ENCODE measurements at places on chromosomes 7 and 10.

GRCh38 chr10:72048450-72049124 is 39.8 kb downstream of the SPOCK2 start:
- peak; percentile 85 for DNase-seq

DNA sequence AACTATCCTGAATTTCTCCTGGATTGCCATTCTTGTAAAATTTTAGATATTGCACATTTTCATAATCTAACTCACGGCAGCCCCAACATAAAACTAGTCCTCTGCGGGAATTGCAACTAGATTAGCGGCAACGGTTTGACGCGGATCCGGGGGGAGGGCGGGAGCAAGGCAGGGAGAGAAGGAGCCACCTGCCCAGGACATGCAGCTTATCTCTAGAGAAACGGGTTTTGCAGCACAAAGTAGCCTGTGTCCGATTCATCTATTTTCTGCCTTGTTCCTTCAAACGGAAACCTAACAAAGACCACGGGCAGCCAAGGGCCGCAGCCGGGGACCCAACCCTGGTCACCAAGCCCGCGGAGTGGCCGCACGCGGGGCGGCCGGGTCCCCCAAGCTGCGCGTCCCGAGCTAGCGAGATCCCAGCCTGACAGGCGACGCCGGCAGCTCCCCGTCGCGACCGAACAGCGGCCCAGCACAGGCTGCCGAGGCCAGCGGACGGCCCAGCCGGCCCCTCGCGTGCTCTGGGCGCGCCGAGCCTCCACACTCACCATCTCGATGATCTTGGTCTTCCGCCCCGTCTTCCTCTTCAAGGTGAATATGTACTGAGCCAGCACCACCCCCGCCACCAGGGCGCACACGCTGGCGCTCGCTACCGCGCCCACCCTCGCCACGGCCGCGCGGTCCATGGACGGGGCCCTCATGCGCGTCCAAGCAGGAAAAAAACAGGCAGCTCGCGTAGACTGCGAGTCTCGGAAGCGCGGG is at the start of gene NT5C3A:
Gene NT5C3A (minus strand): TSS at position 754 of the 759 bp plus-strand sequence. CDS start 71 bp downstream, at position 683.
- DNase-seq: no peak

DNA sequence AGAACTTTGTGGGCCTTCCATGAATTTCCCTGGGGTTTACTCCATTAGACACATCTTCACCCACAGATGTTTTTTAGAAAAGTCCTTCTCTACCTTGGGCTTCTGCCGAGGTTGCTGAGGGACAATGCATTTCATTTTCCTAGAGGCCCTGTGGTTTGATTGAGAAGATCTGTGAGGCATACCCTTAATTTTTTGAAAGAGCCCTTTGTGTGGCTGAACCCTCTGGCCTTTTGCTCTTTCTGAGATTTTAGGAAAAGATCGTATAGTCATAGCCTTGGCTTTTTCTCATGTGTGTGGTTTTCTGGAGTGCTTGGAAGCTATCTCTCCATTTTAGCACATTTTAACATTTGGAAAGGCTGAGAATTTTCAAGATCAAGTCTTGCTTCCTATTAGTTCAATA is 119.8 kb upstream of the LYZL1 start:
- DNase-seq: no peak

- no peak for DNase-seq
These were observed 149.3 kb upstream of the NRP1 start for GRCh38 chr10:33483816-33484190.

DNA sequence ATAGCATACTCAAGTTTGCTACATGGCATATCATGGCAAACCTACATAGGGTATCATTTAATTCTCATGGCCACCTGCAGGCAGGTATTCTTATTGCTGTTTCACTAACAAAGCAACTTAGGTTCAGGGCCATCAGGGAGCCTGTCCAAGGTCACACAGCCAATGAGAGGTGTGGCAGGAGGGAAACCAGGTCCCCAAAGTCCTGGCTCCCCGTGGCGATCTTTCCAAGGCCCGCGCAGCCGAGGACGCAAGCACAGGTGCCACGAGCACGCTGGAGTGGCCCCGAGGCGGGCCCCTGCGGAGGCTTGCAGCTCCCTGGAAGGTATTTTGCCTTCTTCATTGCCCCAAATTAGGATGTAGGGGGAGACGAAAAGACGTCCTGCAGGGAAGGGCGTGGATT is 20.8 kb downstream of the PRKAG2 start:
- no peak for DNase-seq

GRCh38 chr10:43383204-43383971 is 12.0 kb downstream of the FXYD4 start:
- no peak for DNase-seq

GRCh38 chr7:34143402-34143801 is 238.1 kb downstream of the BMPER start:
- DNase-seq: no peak

DNA sequence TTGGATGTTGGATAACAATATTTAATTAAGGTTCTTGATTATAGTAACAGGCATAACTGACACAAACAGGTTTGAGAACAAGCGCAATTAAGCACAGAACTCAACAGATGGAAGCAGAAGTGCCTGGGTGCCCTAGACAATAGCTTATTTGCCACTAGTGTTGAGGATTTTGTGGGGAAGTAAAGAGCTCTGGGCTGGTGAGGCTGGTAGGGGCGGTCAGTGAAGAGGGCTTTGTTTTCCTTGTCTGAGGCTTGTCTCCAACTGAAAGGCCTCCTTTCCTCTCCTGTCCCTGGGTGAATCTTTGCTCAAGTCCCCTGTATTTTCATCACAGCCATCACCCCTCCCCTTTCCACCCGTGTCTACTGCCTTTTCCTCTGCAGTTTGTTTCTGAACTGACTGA is 104.6 kb downstream of the KAT6B start:
- DNase-seq: no peak

DNA sequence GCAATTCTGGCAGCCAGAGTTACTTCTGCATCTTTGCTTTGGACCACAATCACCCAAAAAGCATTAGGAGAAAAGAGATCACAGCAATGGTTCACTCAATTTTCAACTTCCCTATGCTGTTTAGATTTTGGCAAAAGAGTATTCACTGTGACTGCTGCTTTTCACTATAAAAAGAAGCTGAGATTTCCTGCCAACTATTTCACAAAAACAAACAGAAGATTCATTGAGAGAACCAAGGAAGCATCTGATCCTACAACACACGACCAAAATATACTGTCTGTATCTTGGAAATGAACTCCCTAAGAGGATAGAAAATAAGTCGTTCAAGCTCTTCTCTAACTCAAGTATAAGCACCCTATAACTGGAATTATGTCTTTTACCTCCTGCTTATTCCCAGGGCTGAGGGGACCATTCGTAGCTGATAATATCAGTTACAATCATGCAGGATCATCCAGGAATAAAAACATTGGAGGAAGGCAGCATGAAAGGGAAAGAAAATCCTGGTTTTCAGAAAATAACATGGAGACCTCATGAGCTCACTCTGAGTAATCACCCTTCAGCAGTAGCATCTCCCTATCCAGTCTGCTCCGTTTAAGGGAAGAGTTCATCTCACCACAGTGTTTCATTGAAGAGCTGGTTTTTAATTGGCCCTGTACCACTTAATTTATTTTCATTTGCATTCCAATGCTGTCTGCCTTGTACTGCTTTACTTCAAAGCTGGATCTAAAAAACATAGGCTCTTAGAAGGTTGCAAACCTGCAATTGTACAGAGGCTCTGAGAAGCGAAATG is 256.2 kb downstream of the PAXIP1 start:
- DNase-seq: no peak

DNA sequence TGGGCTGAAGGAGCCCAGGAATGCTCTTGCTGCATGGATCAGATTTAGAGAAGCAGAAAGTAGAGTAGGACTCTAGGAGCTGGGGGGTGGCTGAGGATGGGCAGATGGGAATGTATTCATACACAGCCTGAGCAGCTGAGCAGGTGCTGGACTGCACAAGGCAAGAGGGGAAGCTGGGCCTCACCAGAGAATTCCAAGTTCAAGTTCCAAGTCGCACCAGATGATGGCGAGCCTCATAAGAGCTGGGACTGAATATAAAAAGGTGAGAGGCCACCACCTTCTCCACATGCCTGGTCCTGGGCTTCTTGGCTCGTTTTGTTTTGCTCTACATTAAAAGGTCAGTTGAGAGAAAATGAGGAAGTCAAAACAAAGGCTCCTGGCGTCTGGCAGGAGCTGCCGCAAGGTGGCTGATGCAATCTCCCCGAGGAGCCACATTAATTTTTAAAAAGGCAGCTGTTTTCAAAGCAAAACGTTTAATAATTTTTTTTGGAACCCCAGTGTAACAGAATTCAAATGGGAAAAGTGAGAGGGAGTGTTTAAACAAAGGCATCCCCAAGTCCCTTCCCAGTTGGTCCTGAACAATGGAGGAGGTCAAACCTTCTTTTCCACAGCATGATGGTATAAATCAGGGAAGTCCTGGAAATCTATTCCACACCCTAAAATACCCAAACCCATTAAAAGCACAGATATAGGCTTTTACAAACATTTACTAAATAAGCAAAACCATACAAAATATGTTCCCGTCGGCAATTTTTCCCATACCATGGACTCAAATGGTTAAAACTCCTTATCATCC is 9.5 kb downstream of the CYREN start:
- DNase-seq: no peak

GRCh38 chr10:75649466-75649865 is 218.0 kb downstream of the LRMDA start:
- no peak for DNase-seq

- DNase-seq: no peak
These were observed 51.2 kb downstream of the MICU1 start for GRCh38 chr10:72574636-72575035.

- no peak for DNase-seq
These were observed 291.5 kb downstream of the SDK1 start for GRCh38 chr7:3592401-3593134.

GRCh38 chr7:104963991-104964385 is 50.0 kb upstream of the KMT2E start:
- DNase-seq: no peak

DNA sequence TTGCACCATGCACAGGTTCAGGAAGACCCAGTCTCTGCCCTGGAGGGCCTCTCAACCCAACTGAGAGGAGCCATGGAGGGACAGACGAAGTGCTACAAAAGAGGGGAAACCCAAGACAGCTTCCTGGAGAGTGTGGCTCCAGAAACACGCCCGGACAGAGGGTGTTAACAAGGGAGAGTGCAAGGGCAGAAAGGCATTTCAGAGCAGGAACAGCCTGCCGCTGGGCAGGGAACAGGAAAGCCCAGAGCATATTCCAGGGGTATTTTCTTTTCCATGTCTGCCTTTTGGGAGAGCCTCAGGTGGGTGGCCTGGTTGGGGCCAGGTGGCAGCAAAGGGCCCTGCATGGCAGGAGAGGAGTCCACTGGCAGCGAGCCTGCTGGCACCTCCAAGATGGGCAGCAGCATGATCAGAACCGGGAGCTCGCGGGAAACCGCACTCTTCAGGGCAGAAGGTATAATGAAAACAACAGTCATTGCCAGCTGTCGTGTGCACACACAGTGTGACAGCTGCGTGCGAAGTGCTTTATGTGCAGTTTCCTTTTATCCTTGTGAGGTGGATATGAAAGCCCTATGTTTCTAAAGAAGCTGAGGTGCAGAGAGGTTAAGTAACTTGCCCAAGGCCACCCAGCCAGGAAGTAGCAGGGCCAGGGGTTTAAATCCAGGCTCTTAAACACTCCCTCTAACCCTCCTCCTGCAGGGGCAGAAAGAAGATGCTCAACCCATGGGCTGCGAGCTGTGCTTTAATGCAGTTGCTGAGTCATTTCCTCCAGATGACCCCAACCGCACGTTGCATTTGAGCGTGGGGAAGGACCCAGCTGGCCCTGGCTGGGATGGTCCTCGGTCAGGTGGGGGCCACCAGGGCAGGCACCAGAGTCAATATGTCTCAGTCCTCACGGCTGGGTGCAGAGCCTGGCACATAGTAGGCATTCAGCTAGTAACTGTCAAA is 128.6 kb downstream of the OAT start:
- no peak for DNase-seq

- DNase-seq: no peak
These were observed 114.0 kb downstream of the PDGFA start for GRCh38 chr7:405489-406211.

GRCh38 chr10:95818010-95818409 is 62.0 kb downstream of the ENTPD1 start:
- DNase-seq: no peak

DNA sequence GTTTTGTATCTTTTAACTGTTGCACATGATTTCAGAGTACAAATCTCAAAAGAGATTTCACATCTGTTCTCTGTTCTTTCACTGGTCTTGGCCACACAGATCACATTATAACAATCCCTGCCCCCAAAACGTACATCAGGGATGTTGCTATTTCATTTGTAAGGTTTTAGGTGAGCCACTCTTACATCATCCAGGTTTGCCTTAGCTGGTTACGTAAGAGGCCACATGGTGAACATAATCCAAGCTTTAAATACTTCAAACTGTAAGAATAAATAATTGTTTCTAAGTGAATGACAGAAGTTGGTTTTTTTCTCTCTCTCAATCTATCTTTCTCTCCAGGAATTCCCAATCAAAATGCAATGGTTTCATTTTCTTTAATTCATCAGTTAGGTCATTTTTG is 245.9 kb upstream of the HGF start:
- no peak for DNase-seq

DNA sequence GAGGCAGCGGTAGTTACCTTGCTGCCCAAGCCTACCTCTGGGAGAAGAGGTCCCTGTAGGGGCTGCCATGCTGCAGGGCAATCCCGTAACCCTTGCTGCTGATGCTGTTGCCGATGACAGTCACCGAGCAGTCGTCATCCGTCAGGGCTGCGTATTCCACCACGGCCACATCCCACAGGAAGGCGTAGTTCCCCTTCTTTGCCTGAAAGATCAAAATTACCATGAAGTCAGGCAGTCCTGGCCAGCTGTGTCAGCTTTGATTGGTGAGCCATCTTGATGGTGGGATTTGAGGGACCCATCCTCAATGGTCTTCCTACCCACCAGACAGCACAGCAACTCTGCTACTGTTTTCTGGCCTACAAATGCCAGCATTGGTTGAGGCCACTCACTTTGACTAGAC is 746.8 kb downstream of the GRID1 start:
- DNase-seq: no peak

DNA sequence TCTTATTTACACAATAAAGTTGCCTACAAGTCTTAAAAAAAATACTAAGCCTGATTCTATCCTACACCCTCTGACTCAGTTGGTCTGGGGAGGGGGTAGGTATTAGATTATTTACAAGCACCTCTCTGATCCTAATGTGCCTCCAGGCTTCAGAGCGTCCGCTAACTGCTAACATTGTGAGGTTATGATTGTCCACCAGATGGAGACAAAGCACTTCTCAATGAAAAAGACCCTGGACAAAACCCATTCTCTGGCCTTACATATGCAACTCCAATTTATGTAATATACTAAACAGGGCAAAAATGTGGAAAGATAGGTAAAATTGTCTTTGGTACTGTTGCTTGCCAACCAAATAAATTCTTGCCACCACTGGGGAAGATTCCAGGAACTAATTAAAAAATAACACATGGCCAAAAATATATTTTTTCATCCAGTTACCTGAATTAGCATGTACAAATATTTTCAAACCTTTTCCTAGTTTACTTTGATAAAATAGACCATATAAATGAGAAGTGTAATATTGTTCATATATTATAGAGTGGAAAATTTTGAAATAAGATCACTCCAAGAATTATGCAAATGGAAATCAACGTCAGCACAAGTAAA is 92.4 kb downstream of the KIF20B start:
- DNase-seq: no peak

GRCh38 chr10:117214401-117214800 is 17.1 kb downstream of the KCNK18 start:
- no peak for DNase-seq

Data from stimulated activated CD8-positive, alpha-beta memory T cell treated with anti-CD3 and anti-CD28 coated beads, Interleukin-7, amount 100 ng/mL, for 1 hour (primary cell).